ENCODE measurements at places on chromosomes 13 and 19. TPM values are rescaled to one million over a fixed set of nuclear protein-coding genes. Genes with fewer than 3 reads are reported as not detected.

- DNase-seq, result no peak
Measured at GRCh38 chr13:90362707-90363106, 984.8 kb upstream of the MIR17HG start.

- peak; percentile 57 for DNase-seq
Measured at GRCh38 chr13:113967206-113967720, 6.6 kb downstream of the C13orf46 start.

- no peak for DNase-seq
Measured at GRCh38 chr13:72700509-72700908, 26.9 kb downstream of the MZT1 start.

The GIPC3 gene
- 14.6 TPM for total RNA-seq

The PDE4C gene
- total RNA-seq, result 1.1 TPM

DNA sequence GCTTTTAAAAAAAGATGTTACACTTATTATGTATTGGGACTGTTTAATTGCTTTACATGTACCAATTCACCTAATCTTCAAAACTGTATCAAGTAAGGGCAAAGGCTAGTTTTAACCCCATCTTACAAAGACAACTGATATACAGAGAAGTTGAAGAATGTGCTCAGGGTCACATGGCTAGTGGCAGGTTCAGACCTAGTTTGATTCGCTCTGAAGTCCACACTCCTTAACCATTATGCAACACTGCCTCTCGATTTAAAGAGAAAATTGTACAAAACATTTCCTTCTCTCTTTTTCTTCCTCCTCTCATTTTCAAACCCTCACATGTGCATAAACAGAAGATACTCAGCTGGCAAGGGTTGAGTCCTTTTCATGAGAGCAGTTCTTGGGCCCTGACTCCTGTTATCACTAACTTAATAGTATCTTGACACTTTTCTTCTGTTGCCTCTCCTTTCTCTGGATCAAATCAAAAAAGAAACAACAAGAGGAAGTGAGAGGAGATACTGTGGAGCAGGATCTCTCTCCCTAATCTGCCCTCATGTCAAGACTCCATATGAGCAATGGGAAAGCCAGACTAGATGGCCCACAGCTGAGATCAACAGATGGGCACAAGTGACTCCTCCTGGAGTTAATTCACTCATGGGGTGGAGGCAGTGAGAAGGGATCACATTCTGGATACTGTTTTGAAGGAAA is 19.0 kb upstream of the N4BP2L1 start:
- DNase-seq, result no peak

- DNase-seq, result peak; percentile 53
Measured at GRCh38 chr19:30681162-30682100, 309.2 kb downstream of the ZNF536 start.

The ZNF835 gene
- 1.7 TPM for total RNA-seq

- no peak for DNase-seq
Measured at GRCh38 chr13:104766319-104766718, 1700.1 kb upstream of the SLC10A2 start.

DNA sequence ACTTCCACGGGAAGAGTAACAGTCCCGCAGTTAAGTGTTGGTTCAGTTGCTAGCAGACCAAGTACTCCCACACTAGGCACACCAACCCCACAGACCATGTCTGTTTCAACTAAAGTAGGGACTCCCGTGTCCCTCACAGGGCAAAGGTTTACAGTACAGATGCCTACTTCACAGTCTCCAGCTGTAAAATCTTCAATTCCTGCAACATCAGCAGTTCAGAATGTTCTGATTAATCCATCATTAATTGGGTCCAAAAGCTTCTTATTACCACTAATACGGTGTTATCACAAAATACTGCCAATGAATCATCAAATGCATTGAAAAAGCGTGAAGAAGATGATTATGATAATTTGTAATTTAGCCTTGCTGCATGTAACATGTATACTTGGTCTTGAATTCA is 95.8 kb downstream of the URI1 start:
- DNase-seq, result no peak

The LGI4 gene
- total RNA-seq, result 9.1 TPM

GRCh38 chr19:6481541-6482342 is at the start of gene DENND1C:
Gene DENND1C (minus strand): TSS chr19:6481787. CDS start chr19:6481695, 92 bp downstream.
- DNase-seq, result no peak

GRCh38 chr19:2555422-2556220 is 79.7 kb downstream of the GADD45B start:
- DNase-seq, result peak; percentile 64

The RASL11A gene
- 46.4 TPM for total RNA-seq

DNA sequence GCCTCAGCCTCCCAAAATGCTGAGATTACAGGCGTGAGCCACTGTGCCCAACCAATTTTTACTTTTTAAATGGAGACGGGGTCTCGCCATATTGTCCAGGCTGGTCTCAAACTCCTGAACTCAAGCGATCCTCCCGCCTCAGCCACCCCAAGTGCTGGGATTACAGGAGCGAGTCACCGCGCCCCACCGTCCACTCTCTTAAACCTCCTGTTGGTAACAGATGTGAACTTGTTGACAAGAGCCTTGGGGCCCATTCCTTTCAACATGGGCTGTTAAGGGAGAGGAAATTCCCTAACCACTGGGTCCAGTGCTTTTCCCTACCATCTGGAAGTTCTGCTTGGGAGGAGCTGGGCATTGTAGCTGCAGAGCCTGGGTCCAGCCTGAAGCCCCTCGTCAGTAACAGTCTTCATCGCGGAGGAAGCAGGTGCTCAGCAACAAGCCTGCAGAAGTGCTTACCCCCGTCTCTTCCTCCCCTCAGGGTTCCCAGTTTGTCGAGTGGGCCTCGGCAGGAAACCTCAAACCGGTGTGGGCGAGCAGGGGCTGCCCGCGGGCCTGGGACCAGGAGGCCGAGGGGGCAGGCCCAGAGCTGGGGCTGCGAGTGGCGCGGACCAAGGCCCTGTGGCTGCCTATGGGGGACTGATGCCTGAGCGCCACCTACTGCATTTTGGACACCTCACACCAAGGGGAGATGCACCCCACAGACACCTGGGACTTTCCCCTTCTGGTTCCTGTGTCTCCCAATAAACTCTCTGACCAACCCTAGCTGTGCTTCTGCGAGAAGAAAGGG is 4.0 kb upstream of the FLT3LG start:
- no peak for DNase-seq

The RGS9BP gene
- total RNA-seq, result 0.24 TPM

GRCh38 chr13:64397701-64398100 is 2832.4 kb downstream of the PCDH9 start:
- DNase-seq, result no peak

- DNase-seq, result no peak
Measured at GRCh38 chr13:52780092-52780491, 40.5 kb upstream of the CNMD start.

- DNase-seq, result no peak
Measured at GRCh38 chr19:21117041-21117907, 24.6 kb upstream of the ZNF431 start.

DNA sequence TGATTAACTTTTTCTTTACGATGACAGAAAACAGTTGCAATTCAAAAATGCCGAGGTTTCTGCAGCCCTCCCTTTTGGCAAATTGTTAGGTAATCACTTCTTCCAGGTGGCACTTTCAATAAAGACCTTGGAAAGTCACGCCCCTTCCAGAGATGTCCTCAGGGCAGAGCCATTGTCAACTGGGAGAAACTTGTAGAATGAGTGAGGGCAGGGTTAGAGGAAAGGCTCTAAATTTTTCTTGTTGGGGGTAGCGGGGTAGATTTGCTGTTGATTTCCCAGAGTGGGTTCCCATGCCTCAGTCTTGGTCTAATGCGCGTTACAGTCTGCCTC is 421.1 kb downstream of the FGF9 start:
- DNase-seq, result no peak

DNA sequence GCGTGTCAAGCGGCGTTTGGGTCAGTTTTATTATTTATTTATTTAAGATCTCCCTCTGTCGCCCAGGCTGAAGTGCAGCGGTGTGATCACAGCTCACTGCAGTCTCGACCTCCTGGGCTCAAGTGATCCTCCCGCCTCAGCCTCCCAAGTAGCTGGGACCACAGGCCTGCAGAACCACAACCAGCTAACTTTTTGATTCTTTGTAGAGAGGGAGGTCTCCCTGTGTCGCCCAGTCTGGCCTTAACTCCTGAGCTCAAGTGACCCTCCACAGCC is 713 bp downstream of the MRPS12 start:
- DNase-seq, result no peak

- DNase-seq, result no peak
Measured at GRCh38 chr13:39538816-39539790, 63.9 kb downstream of the LHFPL6 start.

GRCh38 chr19:10830931-10831779 is 4.9 kb downstream of the TMED1 start:
- DNase-seq, result no peak

DNA sequence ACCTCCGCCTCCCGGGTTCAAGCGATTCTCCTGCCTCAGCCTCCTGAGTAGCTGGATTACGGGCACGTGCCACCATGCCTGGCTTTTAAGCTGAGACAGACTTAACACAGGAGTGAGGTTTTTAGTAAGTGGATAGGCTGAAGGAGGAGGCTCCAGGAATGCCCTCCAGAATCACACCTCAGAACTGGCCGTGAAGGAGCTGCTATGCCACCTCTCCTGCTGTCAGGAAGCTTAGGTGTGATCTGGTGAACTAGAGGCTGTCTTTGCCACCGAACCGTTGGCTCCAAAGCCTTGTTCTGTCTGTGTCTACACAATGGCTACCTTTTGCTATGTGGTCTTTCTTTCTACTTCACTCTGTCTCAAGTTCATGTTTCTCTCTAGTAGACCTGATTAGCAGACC is 4.2 kb downstream of the PDCD2L start:
- DNase-seq, result peak; percentile 22

DNA sequence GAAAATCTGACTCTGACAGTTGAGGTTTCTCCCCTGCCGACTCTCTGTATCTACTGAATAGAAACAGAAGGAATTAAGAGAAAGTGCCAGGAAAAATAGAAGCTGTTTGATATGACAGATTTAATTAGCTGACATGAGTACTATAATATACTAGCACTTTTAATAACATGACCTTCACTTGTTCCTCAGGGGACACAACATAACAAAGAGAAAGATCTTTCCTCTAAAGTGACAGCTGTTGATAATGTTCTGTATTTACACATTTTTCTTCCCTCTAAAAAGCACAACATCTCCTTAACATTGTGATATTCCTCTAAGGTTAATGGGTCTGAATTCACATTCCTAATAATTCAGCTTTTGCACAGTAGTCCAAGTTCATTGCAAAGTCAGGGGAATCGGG is 1136.0 kb downstream of the PCDH17 start:
- DNase-seq, result no peak

GRCh38 chr19:32223595-32224370 is 121.6 kb upstream of the ZNF507 start:
- peak; percentile 58 for DNase-seq

The ATP1A3 gene
- not detected for total RNA-seq

DNA sequence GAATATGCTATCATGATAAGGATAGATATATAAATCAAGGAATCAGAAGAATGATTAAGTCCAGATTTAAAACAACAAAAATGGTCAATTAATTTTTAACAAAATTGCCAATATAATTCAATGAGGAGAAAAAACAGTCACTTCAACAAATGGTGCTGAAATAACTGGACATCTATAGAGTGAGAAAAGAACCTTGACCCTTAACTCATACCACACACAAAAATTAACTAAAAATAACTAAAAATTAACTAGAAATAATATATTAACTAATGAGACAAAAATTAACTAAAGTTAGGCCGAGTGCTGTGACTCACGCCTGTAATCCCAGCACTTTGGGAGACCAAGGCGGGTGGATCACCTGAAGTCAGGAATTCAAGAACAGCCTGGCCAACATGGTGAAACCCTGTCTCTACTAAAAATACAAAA is 9.5 kb downstream of the LGALS7 start:
- DNase-seq, result no peak

The SIAH3 gene
- not detected for total RNA-seq

DNA sequence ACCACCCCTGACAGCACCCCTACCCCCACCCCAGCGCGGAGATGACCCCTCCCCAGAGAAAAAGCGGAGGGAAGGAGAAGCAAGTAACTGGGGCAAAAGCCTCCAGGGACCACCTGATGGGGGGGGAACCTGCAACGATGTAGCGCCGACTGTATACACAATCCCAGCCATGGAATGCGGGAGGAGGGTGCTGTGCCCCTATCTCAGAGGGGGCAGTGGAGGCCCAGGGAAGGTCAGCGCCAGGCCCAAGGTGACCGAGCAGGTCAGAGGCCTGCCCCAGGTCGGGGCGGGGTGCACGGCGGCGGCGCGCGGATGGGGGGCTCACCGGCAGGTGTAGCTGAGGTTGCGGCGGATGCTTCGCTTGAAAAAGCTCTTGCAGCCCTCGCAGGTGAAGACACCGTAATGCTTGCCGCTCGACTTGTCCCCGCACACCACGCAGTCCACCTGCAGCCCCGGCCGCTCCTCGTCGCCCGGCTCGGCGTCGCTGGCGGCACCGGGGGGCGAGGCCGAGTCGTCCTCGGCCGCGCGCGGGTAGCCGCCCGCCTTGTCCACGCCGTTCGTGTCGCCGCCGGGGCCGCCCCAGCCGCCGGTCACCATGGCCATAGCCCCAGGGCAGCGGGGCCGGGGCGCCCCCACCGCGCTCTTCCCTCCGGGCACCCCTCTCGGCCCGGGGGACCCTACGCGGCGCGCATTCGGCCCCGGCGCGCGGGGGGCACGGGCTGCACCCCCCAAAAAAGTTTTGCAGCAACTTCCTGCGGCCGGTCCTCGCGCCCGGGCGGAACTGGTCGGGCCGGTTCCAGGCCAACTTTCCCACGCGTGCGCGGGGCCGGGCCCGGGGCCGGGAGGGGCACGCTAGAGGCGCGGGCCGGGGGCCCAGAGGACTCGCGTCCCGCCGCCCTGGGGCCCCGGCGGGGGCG is 843 bp downstream of the NR2F6 start:
- DNase-seq, result peak; percentile 85

DNA sequence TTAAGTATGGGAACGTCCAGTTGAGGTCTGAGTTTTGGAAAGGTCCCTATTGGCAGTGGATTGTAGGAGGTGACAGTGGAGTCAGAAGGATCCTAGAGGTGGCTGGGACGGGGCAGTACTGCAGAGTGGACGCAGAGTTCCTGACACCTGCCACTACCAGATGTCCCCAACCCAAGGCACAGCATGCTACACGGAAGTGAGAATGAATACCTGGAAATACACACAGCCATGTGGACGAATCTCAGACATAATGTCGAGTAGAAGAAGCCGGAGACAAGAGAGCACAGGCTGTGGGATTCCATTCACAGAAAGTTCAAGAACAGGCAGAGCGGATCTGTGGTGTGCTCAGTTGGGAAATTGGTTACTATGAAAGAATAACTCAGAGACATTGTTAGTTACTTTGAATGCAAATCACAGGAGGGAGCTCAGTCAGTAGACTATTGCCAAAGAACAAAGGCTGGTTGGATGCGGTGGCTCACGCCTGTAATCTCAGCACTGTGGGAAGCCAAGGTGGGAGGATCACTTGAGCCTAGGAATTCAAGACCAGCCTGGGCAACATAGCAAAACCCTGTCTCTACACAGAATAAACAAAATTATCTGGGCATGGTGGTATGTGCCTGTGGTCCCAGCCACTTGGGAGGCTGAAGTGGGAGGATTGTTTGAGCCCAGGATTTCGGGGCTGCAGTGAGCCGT is 37.4 kb downstream of the RYR1 start:
- no peak for DNase-seq

GRCh38 chr13:80141123-80141849 is 199.6 kb downstream of the SPRY2 start:
- no peak for DNase-seq
